ENCODE measurements at places on chromosomes 12 and 14. TPM values are rescaled to one million over a fixed set of nuclear protein-coding genes. Genes with fewer than 3 reads are reported as not detected.

- DNase-seq, result no peak
Observed at GRCh38 chr12:65106948-65107347, 14.2 kb downstream of the WIF1 start.

DNA sequence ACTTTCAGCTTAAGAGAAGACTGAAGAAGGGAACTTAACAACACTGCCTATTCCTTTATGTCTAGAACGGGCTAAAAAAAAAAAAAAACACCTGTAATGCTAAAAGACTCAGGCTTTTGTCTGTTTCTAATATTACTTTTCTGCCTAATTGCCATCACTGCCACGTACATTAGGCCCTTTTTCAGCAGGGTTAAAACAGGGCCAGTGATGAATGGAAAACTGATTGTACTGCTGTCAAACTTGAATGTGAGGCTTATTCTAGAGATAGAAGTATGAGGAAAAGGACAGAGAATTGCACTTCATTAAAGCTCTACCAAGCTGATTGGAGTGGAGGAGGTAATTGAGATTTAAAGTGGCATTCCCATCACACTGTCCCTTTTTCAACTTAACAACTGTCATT lies 535.8 kb downstream of the PRKD1 start:
- no peak for DNase-seq

GRCh38 chr12:30828686-30829085 lies 73.9 kb upstream of the CAPRIN2 start:
- DNase-seq, result no peak

DNA sequence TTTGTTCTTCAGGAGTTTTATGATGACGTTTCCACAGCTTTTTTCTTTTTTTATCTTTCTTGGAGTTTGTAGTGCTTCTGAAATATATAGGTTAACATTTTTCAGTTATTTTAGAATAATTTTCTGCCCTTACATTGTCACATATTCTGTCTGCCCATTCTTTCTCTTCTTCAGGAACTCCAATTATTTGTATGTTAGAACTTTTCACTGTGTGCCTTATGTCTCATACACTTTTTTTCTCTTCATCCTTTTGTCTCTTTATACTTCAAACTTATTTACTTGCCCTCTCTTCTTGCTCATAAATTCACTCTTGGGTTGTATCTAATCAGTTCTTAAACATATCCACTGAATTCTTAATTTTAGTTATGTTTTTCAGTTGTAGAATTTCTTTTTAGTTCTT lies 105.3 kb downstream of the ARID2 start:
- DNase-seq, result no peak

DNA sequence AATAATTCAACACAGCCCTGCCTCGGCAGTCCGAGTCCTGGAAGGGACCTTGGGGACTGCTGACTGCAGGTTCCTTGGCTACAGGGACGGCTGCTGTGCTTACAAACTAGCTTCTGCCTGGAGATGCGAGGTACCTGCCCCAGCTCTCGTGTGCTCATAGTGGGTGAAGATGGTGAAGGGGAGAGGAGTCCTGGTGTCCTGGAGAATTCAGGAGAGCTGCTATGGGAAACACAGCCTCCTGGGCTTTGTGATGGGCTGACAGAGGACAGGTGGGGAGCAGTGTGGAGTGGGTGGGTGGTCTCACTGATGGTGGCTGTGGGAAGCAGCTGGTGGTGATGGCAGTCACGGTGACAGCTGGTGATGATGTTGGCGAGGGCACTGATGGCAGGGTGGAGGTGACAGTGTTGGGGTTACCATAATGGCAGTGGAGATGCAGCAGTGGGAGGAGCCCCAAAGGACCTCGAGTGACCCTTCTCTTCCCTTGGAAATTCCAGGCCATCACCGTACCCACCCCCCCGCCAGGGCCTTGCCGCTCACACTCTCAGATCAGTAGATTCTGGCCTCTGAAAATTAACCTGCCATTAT lies 32.8 kb downstream of the HVCN1 start:
- no peak for DNase-seq

Gene ALDH6A1
- 35.1 TPM for total RNA-seq

Gene EPS8
- total RNA-seq, result 82.3 TPM

Gene EXOC3L4
- total RNA-seq, result 0.82 TPM

Gene SMCO2
- total RNA-seq, result not detected

Gene FIGNL2
- total RNA-seq, result 0.82 TPM

Gene DHH
- total RNA-seq, result 0.41 TPM

Gene PZP
- total RNA-seq, result under 0.01 TPM

Gene SIRT4
- 4.1 TPM for total RNA-seq
